Thyroid gland (tissue), 4 donors: ENCODE measurements at places on chromosomes 13 and 19. TPM values are rescaled to one million over a fixed set of nuclear protein-coding genes. Genes with fewer than 3 reads are reported as not detected.

DNA sequence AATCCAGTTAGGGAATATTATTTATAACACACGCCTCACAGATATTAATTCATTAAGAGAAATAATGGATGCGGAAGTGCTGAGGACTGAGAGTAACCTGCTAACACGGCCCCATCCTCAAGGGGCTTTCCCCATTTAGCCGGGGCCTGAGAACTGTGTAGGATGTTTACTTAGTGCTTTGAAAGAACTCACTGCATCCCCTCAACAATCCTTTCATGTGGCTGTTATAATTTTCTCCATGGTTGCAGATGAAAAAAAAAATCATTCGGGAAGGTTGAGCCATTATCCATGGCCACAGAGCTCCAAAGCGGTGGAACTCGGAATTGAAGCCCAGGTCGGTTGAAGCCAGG is 98.2 kb downstream of the ING1 start:
- DNase-seq, result no peak

GRCh38 chr19:29488316-29488715 is 37.5 kb upstream of the VSTM2B start:
- DNase-seq, result no peak

- no peak for DNase-seq
These were observed 27.7 kb upstream of the NBEA start for GRCh38 chr13:34914416-34914815.

- DNase-seq, result peak; percentile 64
These were observed 1.4 kb upstream of the TSHZ3 start for GRCh38 chr19:31350693-31351055.

- no peak for DNase-seq
These were observed 605 bp upstream of the TEX30 start for GRCh38 chr13:102774214-102774568.

DNA sequence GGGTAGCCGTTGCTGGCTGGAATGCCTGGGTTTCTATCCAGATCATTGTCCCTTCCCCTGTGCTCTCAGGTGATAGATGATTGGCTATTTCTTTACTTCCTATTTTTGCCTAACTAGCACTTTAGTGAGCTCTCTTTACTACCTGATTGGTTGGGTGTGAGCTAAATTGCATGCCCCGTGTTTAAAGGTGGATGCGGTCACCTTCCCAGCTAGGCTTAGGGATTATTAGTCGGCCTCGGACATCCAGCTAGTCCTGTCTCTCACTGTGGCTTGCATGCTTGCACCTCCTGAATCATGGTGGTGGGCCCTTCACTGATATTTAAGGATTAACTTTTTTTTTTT is 10.1 kb downstream of the TTYH1 start:
- no peak for DNase-seq

- DNase-seq, result no peak
These were observed 39.6 kb downstream of the RAB20 start for GRCh38 chr13:110521946-110522345.

DNA sequence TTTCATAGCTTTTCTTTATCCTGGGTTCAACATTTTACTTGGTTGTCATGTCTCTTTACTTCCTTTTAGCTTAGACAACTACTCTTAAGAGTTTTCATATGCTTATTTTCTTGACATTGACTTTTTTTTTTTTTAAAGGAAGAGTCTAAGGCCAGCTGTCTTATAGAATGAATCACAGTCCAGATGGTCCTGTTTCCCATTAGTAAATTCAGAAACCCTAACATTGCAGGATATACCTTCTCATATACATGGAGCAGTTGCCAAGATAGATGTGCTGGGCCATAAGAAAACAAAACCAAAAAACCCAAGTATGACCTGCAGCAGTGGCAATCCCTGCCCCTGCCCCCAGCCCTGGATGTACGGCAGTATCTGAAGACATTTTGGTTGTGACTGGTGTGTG is 72.8 kb downstream of the COG3 start:
- DNase-seq, result no peak

DNA sequence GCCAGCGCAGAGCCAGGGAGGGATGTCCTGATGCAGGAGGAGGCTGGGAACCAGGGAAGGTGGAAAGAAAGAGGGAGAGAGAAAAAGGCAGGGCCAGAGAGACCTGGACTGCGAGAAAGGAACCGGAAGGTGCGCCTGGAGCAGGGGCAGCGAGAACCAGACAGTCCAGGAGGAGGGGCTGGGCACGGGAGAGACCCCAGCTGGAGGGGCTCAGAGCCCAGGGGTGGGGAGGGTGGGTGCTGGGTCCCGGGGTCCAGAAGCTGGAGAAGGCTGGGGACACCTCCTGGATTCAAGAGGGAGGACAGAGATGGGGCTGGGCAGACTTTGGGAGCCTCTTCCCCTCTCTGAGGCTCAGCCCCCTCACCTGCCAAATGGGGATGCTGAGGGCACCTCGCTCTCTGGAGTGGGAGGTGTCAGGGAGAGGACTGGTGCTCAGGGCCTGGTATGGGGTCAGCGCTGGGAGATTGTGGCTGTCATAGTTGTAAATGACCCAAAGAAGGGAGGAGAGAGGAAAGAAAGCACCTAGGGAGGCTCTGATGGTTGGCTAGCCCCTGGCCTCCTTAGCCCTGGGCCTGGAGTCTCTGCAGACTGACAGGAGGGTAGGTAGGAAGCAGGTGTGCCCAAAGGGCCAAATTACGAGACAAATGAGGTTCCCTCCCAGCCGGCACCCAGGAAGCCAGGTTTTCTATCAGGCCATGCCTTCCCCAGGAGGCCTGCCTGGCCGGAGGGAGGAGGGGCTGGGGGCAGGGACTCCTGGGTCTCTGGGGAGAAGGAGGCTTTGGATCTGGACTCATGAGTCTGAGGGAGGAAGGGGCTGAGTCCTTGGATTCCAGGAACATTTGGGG is 1.3 kb upstream of the SPACA6 start:
- DNase-seq, result no peak

DNA sequence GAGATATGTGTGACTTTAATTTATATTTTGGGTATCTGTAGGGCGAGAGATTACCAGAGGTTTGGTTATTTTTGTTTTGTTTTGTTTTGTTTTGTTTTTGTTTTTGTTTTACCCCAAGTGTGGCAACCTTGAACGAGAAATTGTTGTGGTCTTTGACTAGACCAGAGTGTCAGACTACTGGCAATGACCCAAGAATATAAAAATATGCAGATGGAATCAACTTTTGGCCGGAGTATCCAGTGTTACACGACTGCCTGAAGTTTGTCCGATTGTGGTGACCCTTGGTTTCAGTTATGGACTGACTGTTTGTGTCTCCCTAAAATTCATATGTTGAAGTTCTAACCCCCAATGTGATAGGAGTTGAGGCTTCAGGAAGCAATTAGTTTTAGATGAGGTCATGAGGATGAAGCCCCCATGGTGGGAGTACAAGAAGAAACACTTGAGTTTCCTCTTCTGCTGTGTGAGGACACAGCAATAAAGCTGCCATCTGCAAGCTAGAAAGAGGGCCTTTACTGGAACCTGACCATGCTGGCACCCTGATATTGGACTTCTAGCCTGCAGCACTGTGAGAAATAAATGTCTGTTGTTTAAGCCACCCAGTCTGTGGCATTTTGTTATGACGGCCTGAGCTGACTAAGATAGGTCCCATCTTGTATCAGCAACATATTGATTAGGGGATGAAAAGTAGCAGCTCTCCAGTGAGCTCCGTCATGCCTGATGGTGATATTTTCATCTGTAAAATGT is 261.7 kb downstream of the MTUS2 start:
- no peak for DNase-seq

DNA sequence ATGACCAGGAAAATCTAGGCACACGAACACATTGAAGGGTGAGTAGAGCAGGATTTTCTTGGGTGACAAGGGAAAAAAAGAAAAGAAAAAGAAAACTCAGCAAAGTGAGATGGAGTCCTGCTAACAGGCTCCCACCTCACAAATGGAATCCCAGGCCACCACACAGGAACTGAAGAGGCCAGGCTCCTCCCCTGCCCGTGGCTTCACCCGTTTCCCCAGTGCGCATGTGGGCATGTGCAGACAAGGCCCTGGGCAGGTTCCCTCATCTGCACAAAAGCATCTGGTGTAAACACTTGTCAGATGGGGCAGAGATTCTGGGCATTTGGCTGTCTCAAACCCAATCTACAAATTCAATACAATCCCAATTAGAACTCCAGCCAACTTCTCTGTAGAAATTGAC is 24.5 kb downstream of the CFAP97D2 start:
- DNase-seq, result no peak

GRCh38 chr13:33937373-33938098 is 119.6 kb downstream of the RFC3 start:
- DNase-seq, result no peak

The LAIR1 gene
- 4.9 TPM for total RNA-seq

The OR7D2 gene
- total RNA-seq, result not detected

The ZNF526 gene
- total RNA-seq, result 7.9 TPM

The NECTIN2 gene
- 164 TPM for total RNA-seq
